ENCODE measurements at places on chromosomes 2 and 18. TPM values are rescaled to one million over a fixed set of nuclear protein-coding genes. Genes with fewer than 3 reads are reported as not detected.

The CMPK2 gene
- total RNA-seq: 41.7 TPM

DNA sequence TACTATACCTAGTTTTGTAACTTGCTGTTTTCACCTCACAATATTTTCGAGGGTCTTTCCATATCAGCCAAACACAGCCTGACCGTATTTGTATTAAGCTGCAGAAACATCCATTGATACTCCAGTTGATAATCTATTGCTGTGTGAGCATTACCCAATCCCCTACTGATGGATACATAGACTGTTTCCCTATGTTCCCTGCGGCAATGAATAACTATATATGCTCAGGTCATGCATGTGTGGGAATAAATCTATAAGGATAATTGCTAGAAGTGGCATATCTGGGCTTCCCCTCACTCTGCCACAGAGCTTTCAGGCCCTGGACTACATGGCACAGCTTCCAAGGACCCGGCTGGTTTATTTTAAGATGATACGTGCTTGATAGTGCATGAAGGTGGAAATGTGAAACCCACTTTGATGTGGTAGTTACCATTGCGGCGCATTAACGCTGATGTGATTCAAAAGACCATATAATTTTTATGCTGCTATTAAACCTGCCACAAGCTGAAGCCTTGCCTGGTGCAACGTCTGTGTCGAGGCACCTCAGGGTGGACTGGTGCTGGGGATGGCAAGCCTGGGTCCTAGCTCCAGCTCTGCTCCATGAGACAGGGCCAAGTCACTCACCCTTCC lies 130.8 kb upstream of the MSH6 start:
- DNase-seq: no peak

- no peak for DNase-seq
Measured at GRCh38 chr18:51498085-51498855, 300.8 kb upstream of the MEX3C start.

The CD207 gene
- total RNA-seq: not detected

All from liver (tissue), 10 donors.